Activated naive CD8-positive, alpha-beta T cell treated with anti-CD3 and anti-CD28 coated beads, Interleukin-2, amount 50 U/mL, for 16 hours (primary cell): ENCODE measurements at places on chromosomes 3 and 15.

DNA sequence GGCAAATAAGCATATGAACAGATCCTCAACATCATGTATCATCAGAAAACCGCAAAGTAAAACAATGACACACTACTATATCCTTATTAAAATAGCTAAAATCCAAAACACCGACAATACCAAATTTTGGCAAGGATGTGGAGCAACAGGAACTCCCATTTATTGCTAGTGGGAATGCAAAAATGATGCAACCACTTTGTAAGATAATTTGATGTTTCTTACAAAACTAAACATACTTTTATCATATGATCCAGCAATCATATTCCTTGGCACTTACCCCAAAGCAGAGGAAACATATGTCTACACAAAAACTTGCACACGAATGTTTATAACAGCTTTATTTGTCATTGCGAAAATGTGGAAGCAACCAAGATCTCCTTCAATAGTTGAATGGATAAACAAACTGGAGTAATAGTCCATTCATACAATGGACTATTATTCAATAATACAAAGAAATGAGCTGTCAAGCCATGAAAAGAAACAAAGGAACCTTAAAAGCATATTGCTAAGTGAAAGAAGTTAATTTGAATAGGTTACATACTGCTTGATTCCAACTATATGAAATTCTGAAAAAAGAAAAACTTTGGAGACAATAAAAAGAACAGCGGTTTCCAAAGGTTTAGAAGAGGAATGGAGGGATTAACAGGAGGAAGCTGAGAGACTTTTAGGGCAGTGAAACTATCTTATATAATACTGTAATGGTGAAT is 172.0 kb downstream of the VPS13C start:
- DNase-seq = no peak

DNA sequence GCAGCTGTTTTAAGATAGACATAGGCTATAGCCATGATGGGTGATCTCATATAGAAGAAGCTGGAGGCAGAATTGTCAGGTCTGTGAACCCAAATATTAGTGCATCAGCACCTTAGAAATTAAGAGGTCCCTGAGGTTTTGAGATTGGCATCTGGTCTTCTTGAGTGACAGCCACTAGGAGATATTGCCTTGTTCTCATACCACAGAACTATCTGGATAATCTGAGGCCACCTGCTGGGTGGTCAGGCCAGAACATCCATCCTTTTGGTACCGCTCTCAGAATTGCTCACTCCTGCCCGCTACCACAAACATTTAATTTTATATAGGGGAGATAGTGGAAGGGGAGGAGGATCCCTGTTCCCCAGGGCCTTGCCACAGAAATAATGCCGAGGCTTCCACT is 210.6 kb upstream of the ZPLD1 start:
- DNase-seq = no peak

DNA sequence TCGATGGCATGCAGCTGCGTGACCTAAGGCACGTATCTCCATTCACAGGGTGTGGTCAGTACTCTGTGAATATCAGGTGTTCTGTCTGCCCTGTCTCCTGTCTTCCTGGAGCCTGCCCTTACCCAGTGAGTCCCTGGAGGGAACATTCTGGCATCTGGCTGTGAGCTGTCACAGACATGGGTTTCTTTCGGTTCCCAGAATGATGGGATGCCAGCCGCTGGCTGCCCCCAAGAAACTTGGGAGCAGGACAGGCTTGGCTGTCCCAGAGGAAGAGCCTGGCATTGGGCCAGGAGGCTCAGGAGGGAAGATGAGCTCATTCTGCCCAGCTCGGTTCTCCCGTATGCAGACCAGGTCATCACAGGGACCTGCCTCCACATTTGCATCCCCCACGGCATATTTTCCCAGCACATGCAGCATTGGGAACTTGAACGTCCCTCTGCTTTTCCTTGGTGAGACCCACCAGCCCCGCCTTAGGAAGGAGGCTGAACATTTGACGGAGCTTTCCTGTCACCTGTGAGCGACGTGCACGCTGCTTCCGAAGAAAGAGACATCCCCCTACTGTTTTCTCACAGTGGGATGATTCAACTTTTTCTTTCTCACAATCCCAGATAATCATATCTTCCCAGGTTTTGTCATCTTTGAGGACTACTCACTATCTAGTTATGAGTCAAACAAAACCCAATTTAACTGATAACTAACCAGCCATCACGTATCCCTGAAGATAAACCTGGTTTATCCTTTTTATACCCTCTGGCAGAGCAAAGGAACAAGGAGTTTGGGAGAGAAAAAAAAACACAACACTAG is 22.0 kb upstream of the PGPEP1L start:
- DNase-seq = no peak

DNA sequence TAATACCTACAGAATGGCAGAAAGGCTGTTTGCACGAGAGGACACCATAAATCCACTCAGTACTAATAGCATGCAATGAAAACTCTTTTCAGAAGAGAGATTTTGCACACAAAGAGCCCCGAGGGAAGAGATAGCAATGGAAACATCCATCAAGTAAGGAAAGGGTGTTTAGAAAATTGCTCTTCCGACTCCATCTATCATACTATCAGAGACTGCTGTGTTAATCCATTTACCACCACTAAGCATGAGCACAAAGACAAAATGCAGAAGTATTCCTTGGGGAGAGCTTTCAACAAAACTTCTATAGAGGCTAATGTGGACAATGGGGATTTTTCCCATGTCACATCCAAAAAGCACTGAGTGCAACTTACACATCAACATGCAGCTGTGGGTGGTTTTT is 72.1 kb upstream of the PLAAT1 start:
- no peak for DNase-seq

DNA sequence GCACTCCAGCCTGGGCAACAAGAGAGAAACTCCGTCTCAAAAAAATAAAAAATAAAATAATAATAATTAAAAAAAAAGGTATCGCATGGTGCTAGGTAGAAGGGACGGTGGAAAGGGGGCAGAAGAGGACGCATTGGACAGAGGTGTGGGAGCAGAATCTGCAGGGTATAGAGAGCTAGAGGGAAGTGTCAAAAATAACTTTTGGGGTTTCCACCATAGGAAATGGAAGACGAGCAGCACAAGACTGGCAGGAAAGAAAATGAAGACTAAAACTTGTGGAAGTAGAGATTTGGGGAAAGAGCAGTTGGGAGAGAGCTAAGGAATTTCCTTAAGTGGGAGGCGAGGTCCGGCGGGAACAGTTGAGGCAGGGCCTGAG is 585 bp upstream of the MKRN2 start:
- no peak for DNase-seq

- DNase-seq = no peak
Measured at GRCh38 chr15:42604894-42605744, 29.7 kb downstream of the STARD9 start.

DNA sequence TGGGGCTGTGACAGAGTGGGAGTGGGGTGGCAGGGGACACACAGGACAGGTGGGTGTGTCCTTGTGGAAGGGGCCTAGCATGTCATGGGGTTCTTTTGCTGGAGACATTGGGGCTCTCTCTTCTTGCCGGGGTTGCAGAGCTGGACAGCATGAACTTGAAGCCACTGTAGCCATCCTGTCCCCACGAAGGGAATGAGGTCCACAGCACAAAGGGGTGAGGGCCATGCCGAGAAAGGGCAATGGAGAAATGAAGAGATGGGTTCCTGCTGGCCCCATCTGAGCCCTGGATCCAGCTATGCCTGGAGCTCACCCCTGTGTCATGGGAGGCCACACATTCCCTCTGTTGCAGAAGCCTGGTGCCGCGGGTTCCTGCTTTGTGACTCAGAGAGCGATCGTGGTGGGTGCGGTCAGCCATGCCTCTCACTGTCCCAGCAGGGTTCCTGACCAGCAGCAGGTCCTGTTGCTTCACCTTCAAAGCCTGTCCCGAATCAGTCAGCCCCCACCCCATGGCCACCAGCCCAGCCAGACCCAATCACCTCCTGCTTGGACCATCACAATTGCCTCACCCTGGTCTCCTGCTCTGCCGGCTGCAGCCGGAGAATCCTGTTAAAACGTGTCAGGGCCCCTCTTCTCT is 50.0 kb downstream of the DNAJB8 start:
- DNase-seq = no peak

GRCh38 chr15:68418611-68419161 is 13.3 kb downstream of the ITGA11 start:
- DNase-seq = no peak
